K562 (cell line): ENCODE measurements at places on chromosomes 3 and 15. TPM values are rescaled to one million over a fixed set of nuclear protein-coding genes. Genes with fewer than 3 reads are reported as not detected.

- DNase-seq: no peak
These were observed 392.6 kb upstream of the TPM1 start for GRCh38 chr15:62649793-62650420.

DNA sequence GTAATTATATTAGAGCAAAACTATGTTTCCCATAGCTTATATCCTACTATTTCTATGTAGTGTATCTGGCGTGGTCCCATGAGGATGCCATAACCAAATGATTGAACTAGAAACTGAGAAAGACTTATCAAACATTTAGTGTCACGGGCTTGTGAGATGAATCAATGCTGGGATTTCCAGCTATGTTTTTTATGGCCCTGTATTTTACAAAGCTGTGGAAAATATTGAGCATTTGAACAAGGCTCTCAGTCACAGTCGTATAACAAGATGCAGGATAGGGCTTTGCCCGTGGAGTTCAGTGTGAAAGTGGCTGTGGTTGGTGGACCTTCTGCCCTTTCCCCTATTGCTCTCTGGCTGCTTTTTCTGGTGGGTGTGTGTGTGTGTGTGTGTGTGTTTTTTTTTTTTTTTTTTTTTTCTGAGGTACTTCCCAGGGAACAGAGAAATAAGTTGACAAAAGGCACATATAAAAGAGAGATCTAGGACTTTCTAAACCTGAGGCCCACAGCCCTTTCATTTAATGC lies 60.7 kb downstream of the CACNA1D start:
- no peak for DNase-seq

DNA sequence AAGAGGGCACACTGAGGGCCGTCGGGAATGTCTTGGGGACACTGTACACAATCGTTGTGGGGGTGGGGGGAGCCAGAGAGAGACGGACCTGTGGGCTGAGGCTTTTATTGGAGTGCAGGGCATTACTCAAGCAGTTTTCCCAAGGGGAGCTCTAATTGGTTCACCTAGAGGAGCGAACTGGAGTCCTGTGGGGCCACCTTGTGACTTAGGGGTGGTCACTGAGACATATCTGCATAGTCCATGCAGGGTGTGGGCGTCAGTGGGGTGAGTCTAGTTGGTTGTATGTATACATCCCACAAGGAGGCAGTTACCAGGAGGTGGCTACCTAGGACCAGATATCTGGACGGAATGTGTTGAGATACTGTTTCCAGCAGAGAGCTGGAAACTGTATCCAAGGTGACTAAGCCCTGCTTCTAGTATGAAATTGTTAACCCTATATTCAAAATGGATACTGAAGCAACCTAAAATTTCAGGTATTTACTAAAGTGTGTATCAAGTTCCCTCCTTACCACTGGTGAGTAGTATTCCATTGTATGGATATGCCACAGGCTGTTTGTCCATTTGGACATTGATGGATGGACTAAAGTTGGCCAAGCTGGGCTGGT lies 2.6 kb upstream of the PIGZ start:
- DNase-seq: peak; percentile 36

- DNase-seq: no peak
These were observed 33.2 kb downstream of the CAPN3 start for GRCh38 chr15:42392309-42393024.

DNA sequence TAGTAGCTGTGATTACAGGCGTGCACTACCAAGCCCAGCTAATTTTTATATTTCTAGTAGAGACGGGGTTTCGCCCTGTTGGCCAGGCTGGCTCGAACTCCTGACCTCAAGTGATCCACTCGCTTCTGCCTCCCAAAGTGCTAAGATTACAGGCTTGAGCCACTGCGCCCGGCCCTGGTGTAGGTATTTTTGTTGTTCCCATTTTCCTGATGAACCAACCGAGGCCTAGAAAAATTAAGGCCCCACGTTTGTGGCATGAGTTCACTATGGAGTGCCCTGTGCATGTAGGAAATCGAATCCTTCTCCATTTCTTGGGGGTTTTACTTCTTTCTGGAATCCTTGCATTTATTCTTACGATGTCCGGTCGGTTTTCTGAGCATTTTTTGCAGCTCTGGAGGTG lies 14.3 kb upstream of the TATDN2 start:
- no peak for DNase-seq

DNA sequence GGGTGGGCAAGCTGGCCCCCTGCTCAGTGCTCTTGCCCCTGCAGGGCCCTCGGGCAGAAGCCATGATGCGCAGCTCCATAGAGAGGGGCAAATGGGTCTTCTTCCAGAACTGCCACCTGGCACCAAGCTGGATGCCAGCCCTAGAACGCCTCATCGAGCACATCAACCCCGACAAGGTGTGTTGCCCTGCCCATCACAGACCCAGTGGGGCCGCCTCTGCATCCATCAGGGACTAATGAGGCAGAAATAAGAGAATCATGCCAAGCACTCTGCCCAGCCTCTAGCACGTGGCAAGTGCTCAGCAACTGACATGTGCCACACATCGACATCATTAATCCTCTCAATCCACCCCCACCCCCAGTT lies 49.4 kb downstream of the SEMA3G start:
- DNase-seq: no peak

DNA sequence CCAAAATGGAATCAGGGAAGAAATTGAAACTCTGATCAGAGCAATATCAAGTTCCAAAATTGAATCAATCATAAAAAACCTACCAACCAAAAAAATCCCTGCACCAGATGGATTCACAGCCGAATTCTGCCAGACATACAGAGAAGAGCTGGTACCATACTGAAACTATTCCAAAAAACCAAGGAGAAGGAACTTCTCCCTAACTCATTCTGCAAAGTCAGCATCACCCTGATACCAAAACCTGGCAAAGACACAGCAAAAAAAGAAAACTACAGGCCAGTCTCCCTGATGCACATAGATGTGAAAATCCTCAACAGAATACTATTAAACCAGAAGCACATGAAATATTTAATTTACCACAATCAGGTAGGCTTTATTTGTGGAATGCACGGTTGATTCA lies 118.1 kb downstream of the MYRIP start:
- no peak for DNase-seq

GRCh38 chr15:55738715-55739114 lies 4.2 kb downstream of the PRTG start:
- no peak for DNase-seq

DNA sequence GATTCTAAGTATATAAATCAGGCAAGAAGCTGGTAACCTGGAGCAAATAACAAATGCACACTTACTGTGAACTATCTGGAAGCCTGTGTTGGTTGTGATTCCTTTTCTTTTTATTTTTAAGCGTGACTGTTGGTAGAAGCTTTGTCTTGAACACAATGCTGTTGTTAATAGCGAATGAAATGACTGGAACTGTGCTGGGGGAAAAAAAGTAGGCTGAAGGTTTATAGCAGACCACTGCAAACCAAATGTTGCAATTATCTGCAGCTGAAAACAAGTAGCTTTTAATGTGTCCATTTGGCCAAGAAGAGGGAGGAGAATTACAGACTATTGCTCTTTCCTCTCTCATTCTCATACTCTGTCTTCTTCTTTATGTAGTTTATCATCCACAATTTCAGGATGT lies 184.5 kb upstream of the DNAJC19 start:
- DNase-seq: no peak

- no peak for DNase-seq
These were observed 326.5 kb downstream of the CGGBP1 start for GRCh38 chr3:87732294-87732693.

- DNase-seq: no peak
These were observed 19.9 kb upstream of the LRRC58 start for GRCh38 chr3:120369037-120369467.

DNA sequence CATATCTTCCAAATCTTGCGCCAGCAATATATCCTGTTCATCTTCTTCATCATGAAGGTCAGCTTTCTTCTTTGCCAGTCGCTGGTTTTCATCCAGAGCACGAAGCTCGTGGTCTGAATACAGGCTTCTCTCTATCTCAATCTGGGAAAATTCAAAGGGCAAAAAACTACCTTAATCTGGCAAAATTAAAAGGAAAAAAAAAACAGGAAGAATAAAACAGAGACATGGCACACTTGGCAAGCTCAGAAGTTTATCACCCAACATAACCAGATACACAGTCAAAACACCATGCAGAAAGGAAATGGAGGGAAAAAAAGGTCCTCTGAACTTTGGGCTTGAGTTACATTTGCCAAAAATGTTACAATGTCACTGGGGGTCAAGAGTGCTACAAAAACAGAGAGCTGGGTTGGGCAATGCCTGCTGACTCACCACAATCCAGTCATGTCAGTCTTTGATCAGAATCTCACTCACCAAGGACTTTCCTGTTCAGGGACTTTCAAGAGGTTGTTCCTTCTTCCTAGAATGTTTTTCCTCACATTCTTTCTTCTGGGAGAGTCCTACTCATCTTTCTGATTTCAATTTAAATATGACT lies 1.5 kb downstream of the MRPL46 start:
- no peak for DNase-seq

GRCh38 chr3:184785890-184786279 lies 26.1 kb upstream of the VPS8 start:
- DNase-seq: no peak

- no peak for DNase-seq
These were observed 2.4 kb upstream of the LARP6 start for GRCh38 chr15:70856177-70856883.

- DNase-seq: no peak
These were observed 160.0 kb downstream of the TBL1XR1 start for GRCh38 chr3:177037241-177037640.

DNA sequence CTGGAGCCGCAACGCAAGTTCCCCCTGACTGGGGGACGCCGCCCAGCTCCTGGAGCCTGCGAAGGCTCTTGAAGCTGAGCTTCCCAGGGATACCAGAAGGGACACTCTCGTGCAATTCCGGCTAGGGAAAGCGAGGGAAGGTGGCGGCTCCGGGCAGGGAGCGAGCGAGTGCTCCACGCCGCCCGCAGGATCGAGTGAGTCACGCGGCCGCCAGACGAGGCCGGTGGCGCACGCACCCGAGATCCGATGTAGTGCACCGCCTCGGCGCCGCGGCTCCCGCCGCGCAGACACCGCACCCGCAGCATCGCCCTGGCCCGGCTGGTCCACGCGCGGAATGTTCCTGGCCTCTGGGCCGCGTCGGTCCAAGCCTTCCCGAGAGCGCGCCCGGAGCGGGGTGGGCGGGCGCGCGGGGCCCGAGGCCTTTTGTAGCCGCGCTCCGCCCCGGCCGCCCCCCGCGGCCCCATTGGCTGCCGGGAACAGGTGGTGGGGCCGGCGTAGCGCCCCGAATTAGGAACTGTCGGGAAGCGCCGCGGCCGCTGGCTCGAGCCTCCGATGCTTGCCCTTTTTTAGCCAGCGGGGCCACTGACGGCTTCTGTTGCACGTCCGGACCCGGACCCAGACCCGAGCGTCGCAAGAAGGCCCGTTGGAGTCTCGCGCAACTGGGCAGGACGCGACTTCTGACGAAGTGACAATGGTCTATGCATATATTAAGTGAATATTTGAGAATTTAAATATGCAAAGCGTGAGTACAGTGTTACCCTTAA lies at the start of gene GATM:
GATM (minus strand) TSS at position 396 of the 764 bp plus-strand sequence; CDS start at position 305, 91 bp downstream.
- DNase-seq: no peak

- no peak for DNase-seq
These were observed 79.5 kb downstream of the KBTBD8 start for GRCh38 chr3:67077656-67078055.

HLTF gene
- 74.4 and 76.4 TPM in 2 replicates for total RNA-seq

PLA2G4D gene
- 0.04 TPM in 1 of 2 replicates, not detected in the other for total RNA-seq

CCDC80 gene
- 1.4 and 2.2 TPM in 2 replicates for total RNA-seq

PLA2G4E gene
- not detected in 2 replicates for total RNA-seq

C3orf70 gene
- total RNA-seq: 0.04 TPM in 1 of 2 replicates, not detected in the other

PCLAF gene
- 132 and 161 TPM in 2 replicates for total RNA-seq

SRGAP3 gene
- total RNA-seq: 0.16 and 0.35 TPM in 2 replicates

CERS3 gene
- not detected in 2 replicates for total RNA-seq

STRA6 gene
- total RNA-seq: 0.38 and 0.47 TPM in 2 replicates

PIAS1 gene
- total RNA-seq: 25.4 and 25.7 TPM in 2 replicates
